ENCODE measurements at places on chromosomes 11 and 22.

- DNase-seq = no peak
Measured at GRCh38 chr11:102073253-102073652, 26.0 kb downstream of the CFAP300 start.

GRCh38 chr11:43895601-43896000, 15.0 kb downstream of the ALKBH3 start:
- DNase-seq = no peak

- DNase-seq = no peak
Measured at GRCh38 chr22:31544481-31545480, 48.4 kb downstream of the SFI1 start.

- no peak for DNase-seq
Measured at GRCh38 chr11:8567602-8568198, 26.3 kb downstream of the STK33 start.

GRCh38 chr11:11584530-11584810, 37.3 kb downstream of the GALNT18 start:
- no peak for DNase-seq

GRCh38 chr11:44593251-44593650, 27.8 kb downstream of the CD82 start:
- no peak for DNase-seq

GRCh38 chr22:32205974-32206773, 1.3 kb upstream of the RFPL2 start:
- no peak for DNase-seq

DNA sequence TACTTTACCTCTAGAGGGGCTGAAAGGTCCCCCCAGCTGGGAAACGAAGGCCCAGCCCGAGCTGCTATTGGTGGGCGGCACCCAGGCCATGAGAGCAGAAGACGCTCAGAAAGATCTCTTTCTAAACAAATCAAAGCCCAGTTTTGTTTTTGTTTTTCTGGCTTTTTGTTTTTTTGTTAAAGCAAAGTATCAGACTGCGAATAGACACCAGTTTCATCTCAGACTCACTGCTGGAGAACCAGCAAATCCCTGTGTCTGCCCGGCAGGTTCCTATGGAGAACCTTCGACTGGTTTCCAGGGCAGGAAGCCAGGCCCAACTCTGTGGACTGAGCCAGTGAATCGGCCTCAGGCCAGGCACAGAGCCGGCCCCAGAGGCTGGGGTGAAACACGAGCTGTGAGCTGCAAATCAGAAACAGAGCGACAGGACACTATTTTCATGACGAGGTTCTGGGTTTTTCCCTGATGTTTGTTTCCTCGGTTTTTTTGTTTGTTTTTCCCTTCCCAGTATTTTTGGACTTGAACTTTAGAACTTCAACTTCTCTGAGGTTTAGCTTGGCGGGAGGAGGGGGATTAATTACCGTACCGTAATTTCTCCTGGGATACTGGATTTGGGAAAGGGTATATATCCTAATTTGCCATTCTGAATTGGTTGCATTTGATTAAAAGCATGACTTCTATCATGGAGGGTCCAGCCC, 16.0 kb upstream of the B4GALNT4 start:
- no peak for DNase-seq

DNA sequence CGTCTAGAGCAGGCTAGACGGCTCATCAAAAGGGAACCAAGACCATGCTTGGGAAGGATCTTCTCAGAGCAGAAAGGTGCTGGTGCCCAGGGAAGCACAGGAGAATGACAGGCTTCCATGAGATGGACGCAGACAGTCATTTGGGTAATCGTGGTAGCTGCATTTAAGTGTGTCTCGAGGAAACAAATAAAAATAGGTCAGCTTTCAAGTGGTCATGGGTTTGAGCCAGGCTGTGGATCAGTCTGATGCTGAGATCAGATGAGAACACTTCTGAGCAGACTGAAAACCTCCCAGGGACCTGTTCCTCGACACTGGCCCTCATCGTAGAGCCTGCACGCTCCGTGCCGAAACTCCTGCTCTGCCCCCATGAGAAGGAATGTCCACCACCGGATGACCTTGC, 4.7 kb downstream of the CARS1 start:
- no peak for DNase-seq

DNA sequence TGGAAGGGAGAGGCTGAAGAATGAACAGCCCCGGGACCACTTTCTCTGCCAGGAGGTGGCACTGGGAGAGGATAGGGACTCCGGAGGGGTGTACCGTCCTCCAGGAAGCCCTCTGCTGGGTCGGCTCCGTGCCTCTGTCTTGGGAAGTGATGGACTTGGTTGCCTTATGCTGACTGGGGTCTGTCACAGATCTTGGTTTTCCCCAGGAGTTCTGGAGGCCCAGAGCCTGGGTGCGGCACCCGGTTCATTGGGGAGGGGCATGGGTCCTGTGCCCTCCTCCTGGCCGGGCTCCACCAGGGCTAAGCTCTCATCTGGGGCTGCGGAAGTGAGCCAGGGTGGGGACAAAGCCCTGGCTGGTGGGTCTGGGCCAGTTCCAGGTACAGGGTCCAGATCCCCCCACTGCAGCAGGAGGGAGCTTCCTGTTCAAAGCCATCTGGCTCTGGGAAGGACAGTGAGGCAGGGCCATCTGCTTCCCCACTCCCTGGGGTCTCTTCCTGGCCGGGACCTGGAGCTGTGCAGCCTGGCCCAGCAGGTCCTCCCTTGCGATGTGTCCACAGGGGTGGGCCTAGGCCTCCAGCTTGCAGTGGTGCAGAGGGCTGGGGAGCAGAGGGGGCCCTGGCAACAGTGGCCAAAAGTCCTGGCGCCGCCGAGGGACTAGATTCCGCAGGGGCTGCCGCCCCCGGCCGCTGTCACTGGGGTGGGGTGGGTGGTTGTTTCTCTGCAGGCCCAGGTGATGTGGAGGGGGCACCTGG, 1.1 kb upstream of the AP2A2 start:
- DNase-seq = no peak

DNA sequence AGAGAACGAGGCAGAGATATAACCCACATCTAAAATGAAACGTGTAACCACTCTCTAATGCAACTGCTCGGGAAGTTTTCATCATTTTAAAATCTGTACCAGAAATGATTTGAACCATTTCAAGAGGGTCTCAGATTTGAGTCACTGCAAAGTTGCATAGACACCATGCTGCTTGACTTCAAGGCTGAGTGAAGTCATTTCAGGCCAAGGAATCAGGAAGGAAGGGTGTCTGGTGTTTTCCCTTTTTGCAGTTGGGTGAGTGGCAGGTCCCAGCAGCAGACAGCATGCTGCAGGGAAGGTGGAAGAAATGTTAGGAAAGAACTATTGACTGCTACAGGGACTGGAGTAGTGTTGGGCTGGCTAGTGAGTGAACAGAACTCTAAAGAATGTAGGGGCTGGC, 16.5 kb downstream of the TANGO2 start:
- DNase-seq = no peak

DNA sequence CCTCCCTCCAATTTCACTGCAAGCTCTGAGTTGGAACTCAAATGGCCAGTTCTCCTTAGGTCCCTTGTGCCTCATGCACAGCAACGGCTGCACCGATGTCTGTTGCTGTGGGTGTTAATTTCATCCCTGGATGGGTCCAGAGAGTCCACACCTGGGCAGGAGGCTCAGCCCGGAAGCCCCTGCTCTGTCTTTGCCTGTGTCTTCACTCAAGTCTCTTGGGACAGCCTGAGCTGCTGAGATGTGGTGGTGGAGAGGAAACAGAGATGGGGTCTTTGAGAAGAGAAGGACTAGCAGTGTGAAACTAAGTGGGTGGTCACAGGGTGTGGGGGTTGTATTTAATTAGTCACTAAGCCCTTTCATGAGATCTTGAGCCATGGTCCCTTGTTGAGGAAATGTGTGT, 109.3 kb downstream of the NECTIN1 start:
- DNase-seq = no peak

- no peak for DNase-seq
Measured at GRCh38 chr11:100791860-100792259, 104.8 kb downstream of the ARHGAP42 start.

DNA sequence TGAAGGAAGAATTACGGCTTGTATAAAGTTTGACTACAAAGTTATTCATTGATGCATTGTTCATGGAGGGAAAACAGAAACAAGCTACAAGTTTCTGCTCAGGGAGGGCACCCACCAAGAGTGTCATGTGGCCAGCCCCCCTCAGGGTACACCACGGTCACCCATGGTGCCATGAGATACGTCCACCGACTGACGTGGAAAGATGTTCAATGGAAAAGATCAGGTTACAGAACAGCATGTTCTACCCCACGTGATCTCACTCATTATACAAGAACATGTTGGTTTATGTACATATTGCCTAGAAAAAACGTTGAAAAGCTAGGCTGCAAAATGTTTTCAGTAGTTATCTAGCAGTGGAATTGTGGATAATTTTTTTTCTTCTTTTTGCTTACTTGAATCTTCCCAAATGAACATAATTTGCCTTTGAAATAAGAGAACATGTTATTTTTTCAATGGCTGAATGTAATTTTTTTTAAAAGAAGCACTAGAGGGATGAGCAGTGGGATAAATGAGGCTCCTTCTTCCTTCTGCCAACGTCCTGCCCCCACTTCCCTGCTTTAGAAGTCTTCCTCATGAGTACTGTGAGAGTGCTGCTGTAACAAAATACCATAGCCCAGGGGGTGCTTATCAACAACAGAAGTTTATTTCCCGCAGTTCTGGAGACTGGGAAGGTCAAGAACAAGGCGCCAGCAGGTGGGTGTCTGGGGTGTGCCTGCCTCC, 22.5 kb downstream of the RCN1 start:
- no peak for DNase-seq

DNA sequence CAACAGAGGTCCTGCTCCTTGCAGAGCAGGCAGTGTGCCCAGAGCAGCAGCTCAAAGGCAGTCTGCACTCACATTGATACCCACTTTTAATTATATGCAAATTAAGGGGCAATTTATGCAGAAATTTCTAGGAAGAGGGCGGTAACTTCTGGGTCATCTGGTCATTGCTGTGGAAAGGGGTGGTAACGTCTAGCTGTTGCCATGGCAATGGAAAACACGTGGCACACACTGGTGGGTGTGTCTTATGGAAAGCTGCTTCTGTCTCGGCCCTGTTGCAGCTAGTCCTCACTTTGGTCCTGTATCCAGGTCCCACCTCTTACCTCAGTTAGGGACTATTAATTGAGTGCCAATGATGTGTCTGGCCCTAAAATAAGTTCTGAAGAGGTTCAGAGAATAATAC, 36.8 kb downstream of the BARX2 start:
- no peak for DNase-seq

GRCh38 chr22:25357606-25358420, 138.4 kb downstream of the CRYBB2 start:
- no peak for DNase-seq

DNA sequence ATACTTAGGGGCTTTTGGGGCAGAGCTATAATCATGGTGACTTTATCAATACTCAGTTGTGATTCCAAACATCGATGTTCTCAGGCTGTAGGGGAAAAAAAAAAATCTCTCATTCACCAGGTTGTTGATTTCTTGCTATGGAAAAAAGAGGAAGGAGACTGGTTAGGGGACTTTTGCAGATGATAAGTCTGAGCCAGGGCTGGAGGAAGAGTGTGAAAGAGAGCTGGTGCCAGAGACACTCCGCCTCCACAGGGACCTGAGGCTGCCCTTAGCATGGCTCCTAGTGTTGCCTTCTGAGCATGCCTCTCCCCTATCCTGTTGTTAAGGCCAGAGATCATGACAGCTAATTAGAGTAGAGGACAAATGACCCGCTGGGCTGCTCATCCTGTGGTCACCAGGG, 16.9 kb downstream of the UPB1 start:
- no peak for DNase-seq
